ENCODE measurements at places on chromosomes 4 and X.
A peak's percentile ranks its signal among the peaks of the same experiment; 100 is the strongest.

GRCh38 chr4:62523256-62523655, 1323.1 kb downstream of the ADGRL3 start:
- H3K27me3 ChIP-seq: no peaks in the 10 kb centered on the region
- no peaks in the 10 kb centered on the region for H3K4me1 ChIP-seq
- H3K27ac ChIP-seq: no peak overlapping the region
- no peaks in the 10 kb centered on the region for H3K36me3 ChIP-seq

- no peak overlapping the region for H3K4me3 ChIP-seq
- H3K27me3 ChIP-seq: no peaks in the 10 kb centered on the region
- no peaks in the 10 kb centered on the region for H3K36me3 ChIP-seq
- H3K27ac ChIP-seq: no peak overlapping the region
- no peak for DNase-seq
- no peaks in the 10 kb centered on the region for H3K4me1 ChIP-seq
Measured at GRCh38 chr4:136012220-136012619, 1520.1 kb downstream of the PCDH18 start.

DNA sequence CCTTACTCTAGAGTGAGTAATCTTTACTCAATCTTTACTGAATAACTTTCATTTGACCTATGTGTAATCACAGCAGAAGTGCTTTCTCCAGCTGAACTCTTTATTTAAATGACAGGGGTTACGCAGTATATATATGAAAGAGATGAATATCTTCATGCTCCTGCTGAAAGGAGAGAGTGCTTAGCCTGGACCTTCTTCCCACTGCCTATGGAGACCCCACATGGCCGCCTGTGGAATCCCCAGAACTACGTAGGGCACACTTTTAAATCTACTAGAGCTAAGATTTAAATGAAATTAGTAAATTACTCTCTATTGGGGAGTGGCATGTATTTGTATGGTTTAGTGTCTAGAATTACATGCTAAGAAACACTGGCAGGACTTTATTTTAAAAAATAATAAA, 391.2 kb downstream of the ANKRD50 start:
- no peak overlapping the region for H3K27ac ChIP-seq
- no peak for DNase-seq
- H3K36me3 ChIP-seq: no peaks in the 10 kb centered on the region
- H3K4me1 ChIP-seq: no peaks in the 10 kb centered on the region
- H3K27me3 ChIP-seq: no peaks in the 10 kb centered on the region

- no peak for DNase-seq
- H3K36me3 ChIP-seq: no peaks in the 10 kb centered on the region
- no peaks in the 10 kb centered on the region for H3K4me1 ChIP-seq
- H3K27ac ChIP-seq: peak overlapping the region; percentile 15
- no peak overlapping the region for H3K4me3 ChIP-seq
Measured at GRCh38 chr4:17188547-17189400, 290.3 kb upstream of the LDB2 start.

GRCh38 chrX:65509400-65509799, 25.2 kb downstream of the LAS1L start:
- no peaks in the 10 kb centered on the region for H3K4me1 ChIP-seq
- no peaks in the 10 kb centered on the region for H3K36me3 ChIP-seq
- H3K27me3 ChIP-seq: no peaks in the 10 kb centered on the region
- H3K4me3 ChIP-seq: no peak overlapping the region

- no peaks in the 10 kb centered on the region for H3K4me1 ChIP-seq
- no peaks in the 10 kb centered on the region for H3K27me3 ChIP-seq
- H3K36me3 ChIP-seq: no peaks in the 10 kb centered on the region
- H3K4me3 ChIP-seq: no peak overlapping the region
- DNase-seq: no peak
Measured at GRCh38 chrX:14014526-14014925, 15.2 kb downstream of the GEMIN8 start.

GRCh38 chr4:48130100-48130499, 4.0 kb downstream of the TXK start:
- no peak for DNase-seq
- no peak overlapping the region for H3K4me3 ChIP-seq
- no peaks in the 10 kb centered on the region for H3K36me3 ChIP-seq

GRCh38 chrX:40152741-40153344, 55.1 kb upstream of the BCOR start:
- H3K4me1 ChIP-seq: no peaks in the 10 kb centered on the region
- peak overlapping the region; percentile 45 for H3K4me3 ChIP-seq
- peak; percentile 40 for DNase-seq
- no peak overlapping the region for H3K27ac ChIP-seq

DNA sequence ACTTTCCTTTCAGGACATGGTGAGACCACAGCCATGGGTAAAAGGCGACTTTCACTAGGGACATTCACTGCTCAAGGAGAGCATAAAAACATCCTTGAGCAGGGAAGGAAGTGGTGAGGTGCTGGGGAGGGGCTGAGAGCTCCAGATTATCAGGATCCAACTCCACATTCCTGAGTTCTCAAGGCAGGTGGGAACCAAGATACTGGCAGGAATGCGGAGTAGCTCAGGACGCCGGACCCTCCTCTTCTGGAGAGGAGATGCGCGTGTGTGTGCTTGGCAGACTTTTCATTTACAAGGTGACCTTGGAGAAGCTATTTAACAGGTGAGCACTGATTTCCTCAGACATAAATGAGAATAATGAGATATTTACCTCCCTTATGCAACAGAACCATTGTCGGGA, 41.3 kb upstream of the TXK start:
- no peaks in the 10 kb centered on the region for H3K36me3 ChIP-seq
- H3K4me3 ChIP-seq: no peak overlapping the region
- no peaks in the 10 kb centered on the region for H3K27me3 ChIP-seq
- DNase-seq: no peak
- H3K4me1 ChIP-seq: no peaks in the 10 kb centered on the region

DNA sequence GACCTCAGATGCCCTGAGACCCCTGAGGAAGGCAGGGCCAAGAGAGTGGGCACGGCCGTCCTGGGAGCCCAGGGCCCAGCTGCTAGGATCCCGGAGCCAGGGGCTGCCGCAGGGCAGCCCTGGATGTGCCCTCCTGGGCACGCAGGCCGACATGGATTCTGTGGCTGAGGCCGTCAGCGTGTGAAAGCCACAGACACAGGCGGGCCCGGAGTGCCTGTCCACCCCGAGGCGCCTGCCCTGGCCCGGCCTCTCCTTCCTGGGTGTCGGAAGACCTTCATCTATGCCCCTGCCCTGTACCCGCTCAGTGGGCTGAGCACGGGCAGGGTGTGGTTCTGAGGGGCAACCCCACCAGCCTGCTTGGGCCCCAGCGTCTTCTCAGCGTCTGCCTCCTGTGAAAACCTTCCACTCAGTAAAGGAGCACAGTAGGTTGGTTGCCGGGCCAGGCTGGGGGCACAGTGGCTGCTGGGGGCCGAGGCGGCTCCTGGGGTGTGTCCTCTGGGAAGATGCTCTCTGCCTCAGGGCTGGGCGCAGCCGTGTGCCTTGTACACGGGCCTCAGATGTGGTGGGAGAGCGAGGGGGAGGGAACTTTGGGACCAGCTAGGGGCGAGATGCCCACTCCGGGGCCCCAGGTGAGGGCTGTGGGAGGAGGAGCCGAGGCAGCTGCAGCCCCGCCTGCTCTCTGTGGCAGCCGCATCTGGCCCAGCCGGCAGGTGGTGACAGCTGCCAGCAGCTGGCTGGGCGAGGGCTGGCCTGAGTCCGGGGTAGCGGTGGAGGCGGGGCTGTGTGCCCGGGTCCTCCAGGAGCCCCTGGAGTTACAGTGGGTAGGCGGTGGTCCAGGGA, 20.8 kb downstream of the FGFRL1 start:
- H3K36me3 ChIP-seq: no peaks in the 10 kb centered on the region
- DNase-seq: no peak
- no peaks in the 10 kb centered on the region for H3K27me3 ChIP-seq
- no peak overlapping the region for H3K27ac ChIP-seq
- H3K4me1 ChIP-seq: no peaks in the 10 kb centered on the region

GRCh38 chrX:153642051-153642654, 4.8 kb upstream of the DUSP9 start:
- H3K4me1 ChIP-seq: no peaks in the 10 kb centered on the region
- H3K36me3 ChIP-seq: no peaks in the 10 kb centered on the region
- no peak overlapping the region for H3K27ac ChIP-seq
- no peak for DNase-seq

- no peak overlapping the region for H3K4me3 ChIP-seq
- H3K27me3 ChIP-seq: no peaks in the 10 kb centered on the region
- no peak overlapping the region for H3K27ac ChIP-seq
- no peak for DNase-seq
- H3K4me1 ChIP-seq: no peaks in the 10 kb centered on the region
- peaks cover 2% of the 10 kb centered on the region for H3K36me3 ChIP-seq
Measured at GRCh38 chr4:68693325-68694075, 23.0 kb upstream of the UGT2B15 start.

DNA sequence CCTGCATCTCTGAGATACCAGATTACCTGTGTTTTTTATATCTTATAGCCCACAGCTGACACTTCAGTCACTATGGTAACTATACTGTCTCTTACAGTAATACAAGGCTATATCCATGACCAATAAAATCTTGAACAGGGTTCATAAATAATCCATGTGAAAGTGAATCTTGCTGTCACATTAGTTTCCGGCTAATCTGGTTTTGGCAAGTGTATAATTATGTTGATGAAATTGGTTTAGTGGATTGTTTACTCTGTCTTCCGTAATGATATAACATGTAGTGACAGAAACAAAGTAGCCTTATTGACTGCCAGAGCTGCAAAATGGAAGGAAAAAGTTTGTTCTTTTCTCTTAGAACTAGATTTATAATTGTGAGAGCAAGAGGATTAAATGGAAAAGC, 686.6 kb upstream of the PABPC4L start:
- H3K4me1 ChIP-seq: no peaks in the 10 kb centered on the region
- no peaks in the 10 kb centered on the region for H3K36me3 ChIP-seq
- H3K27me3 ChIP-seq: no peaks in the 10 kb centered on the region

GRCh38 chr4:162075726-162076125, 88.1 kb downstream of the FSTL5 start:
- H3K4me3 ChIP-seq: no peak overlapping the region
- no peak for DNase-seq
- H3K36me3 ChIP-seq: no peaks in the 10 kb centered on the region
- H3K27me3 ChIP-seq: no peaks in the 10 kb centered on the region

DNA sequence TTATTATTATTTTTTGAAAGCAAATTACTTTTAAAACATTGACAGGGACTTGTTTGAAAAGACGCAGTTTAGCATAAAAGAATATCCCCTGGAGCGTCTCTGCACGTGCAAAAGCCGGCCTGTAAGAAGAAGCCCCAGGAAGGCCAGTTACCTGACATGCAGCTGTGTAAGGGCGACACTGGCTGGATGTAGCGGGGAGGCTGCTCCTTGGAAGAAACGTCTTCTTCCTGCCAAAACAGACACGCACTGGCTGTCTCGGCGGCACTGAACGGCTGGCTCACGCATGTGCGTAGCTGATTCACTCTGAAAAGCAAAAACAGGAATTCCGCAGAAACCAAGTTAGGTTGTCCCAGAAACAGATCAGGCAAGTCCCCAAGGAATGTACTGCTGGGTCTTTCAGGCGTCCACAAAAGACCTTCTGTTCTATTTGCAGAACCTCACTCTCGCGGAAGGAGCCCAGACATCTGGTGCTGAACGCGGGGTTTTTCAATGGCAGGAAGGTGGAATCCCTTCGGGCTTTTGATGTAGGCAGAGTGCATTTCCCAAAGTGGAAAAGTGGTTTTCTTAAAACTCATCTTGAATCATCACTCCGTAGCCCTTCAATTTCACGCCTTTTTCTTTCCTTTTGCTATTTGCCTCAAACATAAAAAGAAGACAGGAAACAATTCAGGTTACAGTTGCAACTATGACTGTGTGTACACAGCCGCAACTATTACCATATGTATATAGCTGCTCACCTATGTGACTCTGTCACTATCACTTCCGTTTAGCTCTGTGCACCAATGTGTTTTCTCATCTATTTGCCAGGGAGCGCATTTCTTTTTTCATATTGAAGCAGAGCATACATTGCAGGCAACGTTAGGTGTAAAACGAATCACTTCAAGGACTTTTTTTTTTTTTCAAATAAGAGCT, 38.1 kb upstream of the ARSH start:
- no peaks in the 10 kb centered on the region for H3K27me3 ChIP-seq
- H3K27ac ChIP-seq: no peak overlapping the region
- H3K36me3 ChIP-seq: no peaks in the 10 kb centered on the region
- H3K4me3 ChIP-seq: no peak overlapping the region
- DNase-seq: no peak
- H3K4me1 ChIP-seq: no peaks in the 10 kb centered on the region

DNA sequence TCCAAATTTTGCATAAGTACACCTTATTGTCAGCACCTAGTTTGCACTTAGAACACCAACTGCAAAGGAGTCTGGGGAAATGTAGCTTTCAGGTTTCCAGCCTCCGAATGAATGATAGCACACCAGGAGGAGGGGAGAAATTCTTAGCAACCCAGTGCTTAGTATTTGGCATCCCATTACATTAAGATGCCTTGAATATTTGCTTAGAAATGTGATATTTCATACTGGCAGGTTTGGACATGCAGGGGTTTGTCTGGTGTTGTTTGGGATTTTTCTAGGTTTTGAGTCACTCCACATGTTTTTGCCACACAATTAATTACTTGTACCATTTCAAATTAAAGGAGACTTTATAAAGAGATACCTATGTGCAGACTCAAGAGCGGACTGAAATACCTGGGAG, 60.3 kb upstream of the CAMK2D start:
- no peak overlapping the region for H3K4me3 ChIP-seq
- no peak for DNase-seq
- H3K4me1 ChIP-seq: no peaks in the 10 kb centered on the region
- H3K27me3 ChIP-seq: no peaks in the 10 kb centered on the region
- H3K27ac ChIP-seq: no peak overlapping the region
- no peaks in the 10 kb centered on the region for H3K36me3 ChIP-seq

DNA sequence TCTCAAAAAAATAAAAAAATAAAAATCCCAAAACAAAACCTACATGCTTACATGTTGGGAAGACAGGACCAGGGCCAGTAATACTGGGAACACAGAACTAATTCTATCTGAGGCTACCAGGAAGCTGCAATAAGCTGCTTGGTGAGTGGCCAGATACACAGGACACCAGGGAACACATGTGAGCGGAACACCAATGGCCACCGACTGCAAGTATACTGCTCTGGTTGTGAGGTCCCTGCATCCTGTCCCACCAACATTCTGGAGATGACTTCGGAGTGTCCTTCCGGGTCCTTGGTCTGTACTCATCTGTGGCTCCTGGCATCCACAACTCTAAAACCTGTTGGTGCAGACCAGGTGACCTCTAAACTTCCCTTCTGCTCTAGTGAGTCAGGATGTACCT, 2.7 kb downstream of the TNIP2 start:
- H3K27me3 ChIP-seq: no peaks in the 10 kb centered on the region
- H3K4me3 ChIP-seq: no peak overlapping the region
- H3K27ac ChIP-seq: no peak overlapping the region
- DNase-seq: no peak
- H3K4me1 ChIP-seq: no peaks in the 10 kb centered on the region

- no peaks in the 10 kb centered on the region for H3K27me3 ChIP-seq
- H3K36me3 ChIP-seq: no peaks in the 10 kb centered on the region
- no peak for DNase-seq
Measured at GRCh38 chrX:39704590-39704989, 393.2 kb downstream of the BCOR start.

DNA sequence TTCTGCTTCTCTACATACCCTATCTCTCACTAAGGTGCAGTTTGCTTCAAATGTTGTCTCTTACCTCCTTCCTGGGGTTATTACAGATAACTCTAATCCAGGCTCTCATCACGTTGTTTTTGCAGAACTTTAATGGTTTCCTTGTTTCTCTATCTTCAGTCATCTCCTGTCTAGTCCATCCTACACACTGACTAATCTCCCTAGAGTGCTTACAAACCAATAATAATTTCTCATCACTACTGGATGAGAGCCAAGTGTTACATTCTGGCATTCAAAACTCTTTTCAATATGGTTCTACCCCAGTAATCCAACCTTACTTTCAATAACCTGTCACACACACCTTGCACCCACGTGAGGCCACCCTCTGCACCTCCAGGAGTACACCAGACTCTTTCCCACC, 86.1 kb downstream of the SYNPO2 start:
- H3K27me3 ChIP-seq: no peaks in the 10 kb centered on the region
- no peak for DNase-seq
